ENCODE measurements at places on chromosomes 4 and X.

DNA sequence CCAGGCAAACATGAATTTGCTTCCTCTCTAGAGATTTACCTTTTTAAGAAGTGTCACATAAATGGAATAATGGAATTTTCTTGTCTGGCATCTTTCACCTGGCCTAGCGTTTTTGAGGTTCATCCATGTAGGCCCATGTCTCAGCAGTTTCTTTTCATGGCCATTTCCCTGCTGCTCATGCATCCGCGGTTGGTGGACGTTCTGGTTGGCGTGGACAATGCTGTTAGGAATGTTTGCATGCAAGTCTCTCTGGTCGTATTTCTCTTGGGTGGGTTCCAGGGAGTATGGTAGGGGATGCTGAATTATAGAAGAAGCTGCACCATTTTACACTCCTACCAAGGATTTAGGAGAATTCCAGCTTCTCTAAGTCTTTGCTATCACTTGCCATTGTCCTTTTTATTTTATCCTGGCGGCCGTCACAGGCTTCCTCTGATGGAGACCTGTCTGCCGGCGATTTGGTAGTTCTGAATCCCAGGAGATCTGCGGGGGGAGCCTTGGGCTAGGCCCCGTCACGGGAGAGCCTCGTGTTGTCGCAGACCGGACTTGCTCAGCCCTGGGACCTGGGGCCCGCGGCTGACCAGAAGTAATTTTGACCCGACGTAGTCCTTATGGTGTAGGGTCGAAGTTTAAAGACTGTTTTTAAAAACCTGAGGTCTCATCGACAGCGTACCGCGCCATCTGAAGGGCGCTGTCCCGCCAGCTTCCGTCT, 56.9 kb upstream of the TADA2B start:
- no peak for DNase-seq

DNA sequence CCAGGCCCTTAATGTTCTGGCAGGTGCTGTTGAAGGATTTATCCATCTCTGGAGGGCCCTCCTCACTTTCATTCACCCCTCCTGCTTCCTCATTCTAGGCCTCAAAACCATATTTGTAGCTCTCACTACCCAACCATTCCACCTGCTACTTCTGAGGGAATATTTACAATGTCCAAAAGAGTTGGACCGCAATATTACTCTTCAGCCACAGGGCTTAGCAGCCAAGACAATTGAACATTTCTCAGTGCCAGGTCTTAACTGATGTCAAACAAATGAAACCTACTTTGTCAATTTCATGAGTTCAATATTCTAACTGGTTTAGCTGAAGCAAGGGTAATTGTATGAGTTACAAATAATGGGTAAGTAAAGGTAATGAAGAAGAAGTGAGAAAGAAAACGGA, 113.2 kb downstream of the ENOX2 start:
- no peak for DNase-seq

- no peak for DNase-seq
Observed at GRCh38 chr4:51830156-51830720, 12.7 kb upstream of the DCUN1D4 start.

- peak; percentile 62 for DNase-seq
Observed at GRCh38 chrX:140918398-140919038, 83.9 kb upstream of the SPANXB1 start.

- DNase-seq = no peak
Observed at GRCh38 chr4:15349531-15349935, 78.3 kb upstream of the C1QTNF7 start.

DNA sequence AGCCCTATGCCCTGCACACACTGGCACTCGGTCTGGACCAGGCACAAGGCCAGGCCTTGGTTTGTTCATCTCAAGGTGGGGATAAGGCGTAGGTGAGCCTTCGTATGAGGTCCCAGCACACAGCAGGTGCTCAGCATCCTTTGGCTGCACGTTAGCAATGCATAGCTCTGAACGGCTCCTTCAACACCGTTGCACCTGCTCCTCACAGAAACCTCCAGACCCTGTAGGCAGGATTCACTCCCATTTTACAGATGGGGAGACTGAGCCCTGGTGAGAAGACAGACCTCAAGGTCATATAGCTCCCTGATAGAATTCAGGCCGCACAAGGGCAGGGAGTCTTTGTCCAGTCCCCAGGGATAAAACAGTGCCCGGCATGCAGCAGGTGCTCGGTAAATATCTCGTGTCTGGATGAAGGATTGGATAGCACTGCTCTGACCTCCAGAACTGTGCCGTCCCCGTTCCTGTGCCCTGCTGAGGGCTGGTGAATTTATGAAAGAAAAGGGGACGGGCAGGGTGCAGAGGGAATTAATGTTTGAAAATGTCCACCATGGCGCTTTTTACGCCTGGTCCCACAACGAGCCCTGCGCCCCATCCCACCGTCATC, 2.4 kb downstream of the PPP2R2C start:
- no peak for DNase-seq

DNA sequence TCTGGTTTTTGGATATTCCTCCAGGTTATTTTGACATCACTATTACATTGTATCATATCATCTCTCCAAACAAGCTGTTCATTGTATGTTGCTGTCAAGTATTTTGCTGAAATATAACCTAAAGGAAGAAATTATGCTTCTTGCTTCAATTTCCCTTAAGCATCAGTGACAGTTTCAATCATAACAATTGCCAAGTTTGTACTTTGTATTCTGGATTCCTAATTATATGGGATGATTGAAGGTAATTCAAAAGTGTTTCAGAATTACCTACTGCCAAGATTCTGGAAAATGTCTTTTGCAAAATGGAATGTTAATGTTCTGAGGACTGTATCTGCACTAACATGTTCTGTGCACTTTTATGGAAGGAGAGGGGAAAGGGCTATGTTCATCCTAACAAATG, 228.7 kb downstream of the PRDM5 start:
- no peak for DNase-seq

DNA sequence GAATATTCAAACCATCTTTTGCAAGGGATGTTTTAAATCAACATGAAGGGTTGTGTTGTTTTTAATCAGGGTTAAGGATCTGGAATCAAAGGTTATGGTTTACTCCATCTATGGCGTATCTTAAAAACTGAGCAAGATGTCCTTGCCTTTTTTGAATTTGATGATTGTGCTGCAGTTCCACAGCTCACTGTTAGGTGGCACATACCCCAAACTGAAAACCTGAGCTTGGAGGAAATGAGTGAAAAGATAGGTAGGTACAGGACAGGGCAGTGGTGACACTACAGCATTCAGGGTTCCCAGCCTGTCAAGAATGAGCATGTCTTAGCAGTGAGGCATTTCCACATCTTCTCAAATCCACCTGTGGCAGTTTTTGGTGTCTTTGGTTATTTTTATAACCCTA, 13.1 kb upstream of the EOLA1 start:
- peak; percentile 41 for DNase-seq

DNA sequence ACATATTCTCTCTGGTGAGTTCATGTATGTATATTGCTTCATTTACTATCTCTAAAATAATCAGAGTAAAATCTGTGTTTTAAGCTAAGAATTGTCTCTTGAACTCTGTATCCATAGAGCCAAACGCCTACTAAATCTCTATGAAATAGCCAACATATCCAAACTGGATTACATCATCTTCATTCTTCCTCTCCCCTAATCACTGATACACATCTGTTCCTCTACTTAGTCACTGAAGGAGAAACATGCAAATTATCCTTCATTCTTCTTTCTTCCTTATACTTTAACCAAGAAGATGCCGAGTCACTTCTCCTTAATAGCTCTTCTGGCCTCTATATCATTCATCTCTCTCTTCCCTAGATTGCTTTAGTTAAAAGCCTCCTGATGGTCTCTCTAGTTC, 630.4 kb upstream of the FTHL17 start:
- DNase-seq = no peak

DNA sequence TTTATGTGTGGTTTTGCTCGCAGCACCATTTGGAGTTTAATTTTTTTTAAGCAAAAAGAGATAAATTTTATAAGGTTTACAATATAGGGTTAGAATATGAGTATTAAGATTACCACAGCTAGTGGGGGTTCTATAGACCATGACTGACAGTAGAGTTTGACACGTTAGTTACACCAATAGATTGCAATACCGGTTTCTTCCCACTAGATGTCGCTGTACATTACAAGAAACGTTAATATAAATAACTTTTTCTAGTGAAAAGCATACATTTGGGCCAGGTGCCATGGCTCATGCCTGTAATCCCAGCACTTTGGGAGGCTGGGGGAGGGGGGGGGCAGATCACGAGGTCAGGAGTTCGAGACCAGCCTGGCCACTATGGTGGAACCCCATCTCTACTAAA, 433.6 kb downstream of the MAGEB5 start:
- no peak for DNase-seq

DNA sequence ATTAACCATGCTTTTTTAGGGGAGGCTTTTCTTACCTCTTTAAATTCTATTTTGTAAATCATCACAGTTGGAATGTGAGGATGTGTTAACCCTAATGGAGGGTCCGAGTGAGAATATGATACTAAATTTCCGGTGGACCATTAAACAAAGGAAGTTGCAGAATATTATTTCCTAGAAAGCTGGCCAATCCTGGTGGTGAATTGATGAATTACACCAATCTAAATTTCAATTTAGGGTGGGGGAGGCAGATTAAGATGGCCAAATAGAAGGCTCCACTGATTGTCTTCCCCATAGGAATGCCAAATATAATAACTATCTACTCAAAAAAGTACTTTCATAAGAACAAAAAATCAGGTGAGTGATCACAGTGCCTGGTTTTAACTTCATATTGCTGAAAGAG, 1045.6 kb downstream of the GLUD2 start:
- DNase-seq = no peak

DNA sequence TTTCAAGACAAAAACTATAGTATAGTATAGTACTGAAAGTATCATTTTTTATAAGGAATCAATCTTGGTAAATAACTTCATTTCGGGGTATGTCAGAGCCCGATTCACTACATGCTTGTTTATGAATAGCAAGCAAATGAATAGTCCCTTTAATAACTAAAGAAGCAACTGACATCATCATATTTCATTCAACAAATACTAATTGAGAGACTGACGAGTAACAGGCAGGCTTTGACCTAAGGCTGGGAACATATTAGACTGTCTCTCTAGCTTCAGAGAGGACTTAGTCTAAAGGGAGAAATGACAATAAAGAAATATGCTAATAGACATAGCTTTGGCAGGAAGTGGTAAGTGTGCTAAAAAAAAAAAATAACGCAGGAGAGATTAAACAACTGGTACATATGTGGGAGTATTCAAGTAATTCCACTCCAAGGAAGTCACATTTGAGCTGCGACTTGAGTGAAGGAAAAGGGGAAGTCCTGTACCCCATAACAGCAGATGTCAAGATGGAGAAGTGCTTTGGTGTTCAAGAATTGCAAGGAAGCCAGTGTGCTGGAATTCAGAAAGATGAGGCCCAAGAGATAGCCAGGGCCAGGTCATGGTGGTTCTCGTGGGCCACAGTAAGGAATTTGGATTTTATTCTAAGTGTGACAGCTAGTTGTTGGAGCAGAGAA, 284.9 kb downstream of the FBXO8 start:
- no peak for DNase-seq

- DNase-seq = no peak
Observed at GRCh38 chrX:8848911-8849310, 47.7 kb upstream of the FAM9A start.

DNA sequence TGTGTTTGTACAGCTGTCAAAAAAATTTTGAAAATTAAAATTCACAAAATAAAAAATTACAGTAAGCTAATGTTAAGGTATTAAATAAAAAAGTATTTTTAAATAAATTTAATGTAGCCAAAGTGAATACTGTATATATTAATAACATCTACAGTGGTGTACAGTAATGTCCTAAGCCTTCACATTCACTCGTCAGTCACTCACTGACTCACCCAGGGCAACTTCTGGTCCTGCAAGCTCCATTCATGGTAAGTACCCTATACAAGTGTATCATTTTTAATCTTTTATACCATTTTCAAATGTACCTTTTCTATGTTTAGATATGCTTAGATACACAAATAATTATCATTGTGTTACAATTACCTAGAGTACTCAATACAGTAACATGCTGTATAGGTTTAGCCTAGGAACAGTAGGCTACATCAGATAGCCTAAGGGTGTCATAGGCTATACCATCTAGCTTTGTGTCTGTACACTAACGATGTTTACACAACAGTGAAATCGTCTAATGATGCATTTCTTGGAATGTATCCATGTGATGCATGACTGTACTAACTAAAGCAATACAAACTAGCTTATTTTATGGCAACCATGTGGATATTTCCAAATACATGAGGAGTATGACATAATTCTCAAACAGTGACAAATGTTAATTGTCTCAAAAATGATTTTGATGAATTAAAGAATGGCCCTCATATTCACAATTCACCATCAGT, 13.7 kb downstream of the DDX60 start:
- no peak for DNase-seq

- peak; percentile 36 for DNase-seq
Observed at GRCh38 chrX:155048977-155049619, 21.8 kb downstream of the CMC4 start.

GRCh38 chr4:123346951-123347350, 49.6 kb upstream of the SPRY1 start:
- DNase-seq = no peak

- no peak for DNase-seq
Observed at GRCh38 chrX:124462931-124463330, 116.6 kb downstream of the SH2D1A start.

DNA sequence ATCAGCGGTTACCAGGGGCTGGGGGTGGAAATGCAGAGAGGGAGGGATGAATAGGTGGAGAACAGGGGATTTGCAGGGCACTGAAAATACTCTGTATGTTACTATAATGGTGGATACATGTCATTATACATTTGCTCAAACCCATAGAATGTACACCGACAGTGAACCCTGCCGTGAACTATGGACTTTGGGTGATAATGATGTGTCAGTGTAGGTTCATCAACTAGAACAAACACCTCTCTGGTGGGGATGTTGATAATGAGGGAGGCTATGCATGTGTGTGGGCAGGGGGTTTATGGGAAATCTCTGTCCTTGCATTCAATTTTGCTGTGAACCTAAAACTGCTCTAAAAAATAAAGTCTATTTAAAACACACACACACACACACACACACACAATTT, 11.5 kb downstream of the HPSE start:
- no peak for DNase-seq
